ENCODE measurements at places on chromosomes 11 and 22.

DNA sequence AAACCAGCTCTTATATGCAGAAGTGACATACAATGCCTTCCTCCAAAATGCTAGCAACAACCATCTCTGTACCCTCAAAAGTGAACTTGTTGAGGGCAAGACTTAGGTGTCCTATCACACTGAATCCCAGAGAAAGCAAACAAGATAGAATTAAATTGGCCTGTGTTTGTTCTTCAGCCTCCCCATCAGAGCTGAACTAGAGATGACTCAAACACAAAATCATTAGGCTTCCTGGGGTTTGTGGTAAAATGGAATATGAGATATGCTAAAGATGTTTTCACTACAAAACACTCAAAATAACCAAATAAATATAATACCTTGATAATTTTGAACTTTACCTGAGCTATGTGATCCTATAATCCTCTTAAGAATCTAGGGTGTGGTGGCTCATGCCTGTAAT, 31.6 kb downstream of the ZNF214 start:
- no peak for DNase-seq

DNA sequence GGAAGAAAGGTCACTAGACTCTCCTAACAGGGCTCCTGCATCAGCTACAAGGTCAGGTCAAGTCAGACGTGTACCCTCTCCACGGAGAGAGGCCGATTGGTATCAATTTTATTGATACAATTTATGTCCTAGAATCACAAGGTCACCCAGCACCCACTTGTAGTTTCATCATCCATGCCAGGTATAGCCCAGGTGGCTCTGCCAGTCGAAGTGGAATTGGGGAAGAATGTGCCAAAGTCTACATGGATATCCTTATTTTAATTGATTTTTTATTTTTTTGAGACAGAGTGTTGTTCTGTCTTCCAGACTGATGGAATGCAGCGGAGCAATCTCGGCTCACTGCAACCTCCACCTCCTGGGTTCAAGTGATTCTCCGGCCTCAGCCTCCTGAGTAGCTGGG, 334.1 kb downstream of the SHANK2 start:
- DNase-seq, result no peak

DNA sequence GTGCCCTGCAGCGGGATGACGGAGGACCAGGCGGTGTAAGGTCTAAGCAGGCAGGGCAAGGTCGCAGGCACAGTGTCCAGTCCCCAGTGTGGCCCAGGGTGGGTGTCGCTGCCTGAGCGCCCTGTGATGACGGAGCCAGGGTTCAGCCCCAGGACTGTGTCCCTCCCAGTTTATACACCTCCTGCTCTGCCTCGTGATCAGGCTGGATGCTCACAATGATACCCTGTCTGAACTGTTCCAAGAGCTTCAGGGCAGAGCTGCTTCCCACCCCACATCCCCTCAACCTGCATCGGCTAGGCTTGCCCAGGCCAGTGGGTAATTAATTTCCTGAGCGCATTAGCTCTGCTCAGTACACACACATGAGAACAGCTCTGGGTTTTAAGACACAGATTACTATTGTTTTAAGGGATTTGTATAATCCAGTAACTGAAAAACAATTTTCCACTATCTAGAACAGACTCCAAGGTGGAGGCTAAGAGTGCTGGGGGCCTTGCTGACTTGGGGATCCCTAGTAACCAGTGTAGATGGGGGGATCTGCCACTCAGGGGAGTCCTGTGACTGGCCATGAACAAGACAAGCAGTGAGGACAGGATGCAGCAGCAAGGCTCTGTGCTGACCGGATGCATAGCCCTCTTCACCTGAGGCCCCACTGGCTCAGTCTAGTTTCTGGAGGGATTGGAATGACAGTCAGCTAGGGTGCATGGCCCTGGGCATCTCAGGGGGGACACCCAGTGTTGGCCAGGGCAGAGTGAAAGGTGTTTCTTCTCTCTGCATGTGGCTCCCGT, 34.1 kb downstream of the GNAZ start:
- DNase-seq, result no peak

DNA sequence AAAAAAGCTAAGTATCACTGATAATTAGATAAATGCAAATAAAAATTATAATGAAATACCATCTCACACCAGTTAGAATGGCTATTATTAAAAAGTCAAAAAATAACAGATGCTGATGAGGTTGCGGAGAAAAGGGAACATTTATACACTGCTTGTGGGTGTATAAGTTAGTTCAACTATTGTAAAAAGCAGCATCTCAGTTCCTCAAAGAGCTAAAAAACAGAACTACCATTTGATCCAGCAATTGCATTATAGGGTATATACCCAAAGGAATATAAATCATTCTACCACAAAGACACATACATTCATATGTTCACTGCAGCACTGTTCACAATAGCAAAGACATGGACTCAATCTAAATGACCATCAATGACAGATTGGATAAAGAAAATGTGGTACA, 120.3 kb upstream of the ZBED5 start:
- no peak for DNase-seq

- DNase-seq, result no peak
Observed at GRCh38 chr11:43356336-43356735, 2.4 kb upstream of the TTC17 start.

GRCh38 chr11:15471895-15472799, 357.4 kb downstream of the INSC start:
- no peak for DNase-seq

DNA sequence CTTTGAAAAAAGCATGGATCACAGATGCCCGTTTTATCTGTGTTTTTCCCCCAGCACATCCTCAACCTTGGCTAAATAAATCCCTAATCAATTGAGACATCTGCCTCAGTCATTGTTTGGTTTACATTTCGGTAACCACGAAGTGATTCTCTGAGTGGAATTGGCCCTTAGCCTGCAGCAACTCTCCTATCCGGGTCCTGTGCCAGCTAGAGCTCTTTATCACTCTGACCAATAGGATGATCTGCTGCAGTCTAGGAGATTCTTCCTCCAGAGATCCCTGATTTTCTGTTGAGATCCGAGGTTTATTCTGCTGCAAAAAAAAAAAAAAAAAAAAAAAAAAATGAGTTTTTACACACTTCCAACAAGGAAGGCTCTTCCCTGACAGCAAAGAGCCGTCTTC, 137.3 kb downstream of the KCNA4 start:
- no peak for DNase-seq

GRCh38 chr22:37782340-37783168, 25.2 kb upstream of the GCAT start:
- no peak for DNase-seq

DNA sequence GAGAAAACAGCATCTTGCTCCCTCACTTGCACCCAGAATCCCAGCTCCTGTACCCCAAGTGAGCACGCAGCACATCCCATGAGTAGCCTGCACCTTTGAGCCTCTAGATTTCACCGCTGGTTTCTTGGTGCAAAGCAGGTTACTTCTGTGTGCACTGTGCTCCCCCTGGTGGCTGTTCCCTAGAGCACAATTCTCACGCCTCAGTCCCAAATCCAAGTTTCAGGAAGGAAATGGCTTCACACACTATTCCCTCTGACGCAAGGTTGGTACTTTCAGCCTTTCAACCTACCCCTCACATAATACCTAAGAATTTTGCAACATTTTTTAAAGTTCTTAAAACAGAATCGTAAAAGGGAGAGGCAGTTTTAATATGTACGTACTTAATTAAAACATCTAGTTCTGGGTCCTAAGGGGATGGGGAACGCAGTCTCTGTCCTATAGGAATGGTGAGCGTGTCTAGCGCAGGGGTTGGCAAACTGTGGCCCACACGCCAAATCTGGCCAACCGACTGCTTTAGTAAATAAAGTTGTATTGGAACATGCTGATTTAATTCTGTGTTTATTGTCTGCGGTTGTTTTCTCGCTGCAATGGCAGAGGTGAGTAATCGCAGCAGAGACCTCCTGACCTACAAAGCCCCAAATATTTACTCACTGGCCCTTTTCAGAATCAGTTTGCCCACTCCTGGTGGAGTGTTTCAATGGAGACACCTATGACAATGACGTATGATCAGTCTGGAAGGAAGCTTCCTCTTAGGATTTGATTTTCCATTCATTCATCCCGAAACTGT, 27.5 kb downstream of the DHCR7 start:
- DNase-seq, result peak; percentile 3

DNA sequence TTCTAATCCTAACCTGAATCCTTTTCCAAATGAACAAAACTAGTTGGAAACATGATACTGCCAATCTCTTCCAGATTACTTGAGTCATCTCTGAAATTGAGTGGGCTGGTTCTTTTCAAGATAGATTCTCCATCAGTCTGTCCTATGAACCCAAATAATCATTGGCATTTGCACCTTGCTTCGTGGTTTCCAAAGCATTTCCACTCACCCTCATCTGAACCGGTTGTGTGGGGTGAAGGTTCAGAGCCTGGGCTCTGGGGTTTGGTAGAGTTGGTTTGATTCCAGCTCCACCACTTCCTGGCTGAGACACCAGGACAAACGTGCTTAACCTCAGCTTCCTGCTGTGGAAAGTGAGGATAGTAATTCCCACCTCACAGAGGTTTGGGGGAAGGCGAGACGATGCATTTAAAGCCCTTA, 206.4 kb upstream of the E2F8 start:
- no peak for DNase-seq

GRCh38 chr22:23608583-23608982, 23.5 kb downstream of the DRICH1 start:
- no peak for DNase-seq

- DNase-seq, result no peak
Observed at GRCh38 chr11:27148506-27148905, 107.9 kb downstream of the BBOX1 start.

GRCh38 chr11:501683-502287, 5.3 kb downstream of the RNH1 start:
- DNase-seq, result no peak

GRCh38 chr22:45428391-45429385, 15.2 kb downstream of the RIBC2 start:
- no peak for DNase-seq
